ENCODE measurements at places on chromosomes 7 and 10.

- no peak for DNase-seq
These were observed 3.3 kb downstream of the MAP3K8 start for GRCh38 chr10:30437031-30437841.

- DNase-seq = no peak
These were observed 28.9 kb downstream of the PARP12 start for GRCh38 chr7:140033779-140034363.

- DNase-seq = no peak
These were observed 232.5 kb downstream of the MAD1L1 start for GRCh38 chr7:2000153-2000687.

DNA sequence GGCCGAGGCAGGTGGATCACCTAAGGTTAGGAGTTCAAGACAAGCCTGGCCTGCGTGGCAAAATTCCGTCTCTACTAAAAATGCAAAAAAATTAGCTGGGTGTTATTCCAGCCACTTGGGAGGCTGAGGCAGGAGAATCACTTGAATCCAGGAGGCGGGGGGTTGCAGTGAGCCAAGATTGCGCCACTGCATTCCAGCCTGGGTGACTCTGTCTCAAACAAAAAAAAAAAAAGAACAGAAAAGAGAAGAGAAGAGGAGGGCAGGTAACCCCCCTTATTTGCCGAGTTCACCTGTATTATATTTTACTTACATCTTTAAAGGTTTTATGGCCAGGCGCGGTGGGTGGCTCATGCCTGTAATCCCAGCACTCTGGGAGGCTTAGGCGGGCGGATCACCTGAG, 91.7 kb downstream of the RNF216 start:
- no peak for DNase-seq

GRCh38 chr10:107476408-107476807, 311.9 kb upstream of the SORCS1 start:
- DNase-seq = no peak

GRCh38 chr7:11491811-11492210, 340.2 kb downstream of the THSD7A start:
- DNase-seq = no peak

Measured in NCI-H526 treated with DMSO at 0.1 percent for 48 hours (cell line).